A673 (cell line): ENCODE measurements at places on chromosomes 7 and 10. TPM values are rescaled to one million over a fixed set of nuclear protein-coding genes. Genes with fewer than 3 reads are reported as not detected.

Gene KNDC1
- not detected in 2 replicates for total RNA-seq

Gene BTBD16
- not detected in 2 replicates for total RNA-seq

Gene TLX1
- 0.17 TPM in 1 of 2 replicates, not detected in the other for total RNA-seq

Gene JAKMIP3
- 2.0 and 2.8 TPM in 2 replicates for total RNA-seq

Gene NKX2-3
- 0.20 TPM in 1 of 2 replicates, not detected in the other for total RNA-seq

Gene HOXA11
- total RNA-seq: not detected in 2 replicates

Gene ASB10
- total RNA-seq: not detected in 2 replicates

Gene ACHE
- 0.52 and 0.87 TPM in 2 replicates for total RNA-seq

Gene ACSM6
- not detected in 2 replicates for total RNA-seq

Gene HOXA1
- total RNA-seq: not detected in 2 replicates

Gene DYDC2
- total RNA-seq: not detected in 2 replicates

Gene NYAP1
- total RNA-seq: 1.3 and 3.2 TPM in 2 replicates

Gene CTBP2
- total RNA-seq: 77.8 and 81.7 TPM in 2 replicates

Gene WDFY4
- total RNA-seq: not detected in 2 replicates

Gene RET
- total RNA-seq: 68.0 and 70.1 TPM in 2 replicates

Gene NKX6-2
- not detected in 2 replicates for total RNA-seq

Gene WIPF3
- total RNA-seq: 0.17 and 0.21 TPM in 2 replicates
